ENCODE measurements at places on chromosomes 1 and 21. TPM values are rescaled to one million over a fixed set of nuclear protein-coding genes. Genes with fewer than 3 reads are reported as not detected.

GRCh38 chr1:59768792-59769735 is 45.7 kb upstream of the HOOK1 start:
- DNase-seq, result no peak

- peak; percentile 32 for DNase-seq
These were observed 25.2 kb upstream of the AGO1 start for GRCh38 chr1:35857830-35858229.

- DNase-seq, result no peak
These were observed 652 bp downstream of the SNAPIN start for GRCh38 chr1:153659175-153659534.

The MPL gene
- not detected for total RNA-seq

The DYNLT4 gene
- total RNA-seq, result not detected

The SH3GLB1 gene
- total RNA-seq, result 56.1 TPM

- no peak for DNase-seq
These were observed 306.6 kb downstream of the PCP4 start for GRCh38 chr21:40173816-40174215.

DNA sequence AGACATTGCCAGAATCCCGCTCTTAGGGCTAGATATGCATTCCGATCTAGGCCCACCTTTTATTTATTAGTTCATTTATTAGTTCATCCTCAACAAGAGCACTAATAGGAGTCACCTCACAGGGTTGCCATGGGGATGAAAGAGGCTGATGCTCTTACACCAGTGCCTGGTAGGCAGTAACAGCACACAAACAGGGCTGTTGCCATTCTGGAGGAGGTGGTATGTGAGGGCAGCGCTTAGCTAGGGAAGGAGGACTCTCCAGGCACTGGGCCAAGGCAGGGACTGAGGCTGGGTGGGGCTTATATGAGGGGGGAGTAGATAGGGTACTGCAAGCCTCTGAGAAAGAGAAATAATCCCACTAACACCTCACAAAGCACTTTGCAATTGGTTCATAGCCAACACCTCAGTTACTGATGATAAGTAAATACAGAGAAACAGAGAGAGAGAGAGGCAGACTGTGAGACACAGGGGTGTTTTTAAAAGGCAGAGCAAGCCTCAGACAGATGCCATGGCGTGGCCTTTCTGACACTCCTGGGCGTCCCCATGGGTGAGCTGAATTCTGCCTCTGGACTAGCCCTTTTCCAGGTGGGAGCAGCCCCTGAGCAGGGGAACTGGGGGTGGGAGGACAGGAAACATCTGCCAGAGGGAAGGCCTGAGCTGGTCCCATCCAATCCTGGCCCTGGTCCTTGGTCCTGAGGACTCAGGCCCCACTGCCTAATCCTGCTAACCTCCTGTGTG is 5.9 kb downstream of the FCGR2A start:
- DNase-seq, result peak; percentile 24

GRCh38 chr1:172971241-172971640 is 79.5 kb downstream of the TNFSF18 start:
- DNase-seq, result peak; percentile 77

The PDZK1 gene
- 16.6 TPM for total RNA-seq

DNA sequence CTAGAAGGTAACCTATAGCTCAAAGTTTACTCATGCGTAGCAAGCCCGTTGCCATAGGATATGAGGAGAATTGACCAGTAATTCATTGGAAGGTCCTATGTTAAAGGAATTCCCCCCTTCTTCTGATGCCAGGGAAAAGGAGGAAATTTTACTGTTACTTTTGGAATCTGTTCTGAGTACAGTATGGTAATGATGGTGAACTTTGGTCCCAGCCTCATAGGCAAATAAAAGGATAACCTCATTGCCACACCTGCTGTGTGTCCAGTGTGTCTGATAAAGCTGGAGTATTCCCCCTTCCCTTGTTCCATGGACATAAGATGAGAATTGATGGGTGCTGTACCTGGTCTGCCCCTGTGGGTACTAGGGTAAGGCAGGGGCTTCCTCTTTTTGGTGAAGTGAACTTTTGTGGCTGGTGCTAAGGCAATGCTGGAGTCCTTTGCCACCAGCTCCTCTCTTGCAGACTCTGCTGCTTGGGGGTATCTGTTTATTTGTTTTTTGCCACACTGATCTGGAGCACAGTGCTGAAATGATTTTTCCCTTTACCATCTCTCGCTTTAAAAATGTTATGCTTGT is 22.2 kb downstream of the MPZ start:
- DNase-seq, result no peak

DNA sequence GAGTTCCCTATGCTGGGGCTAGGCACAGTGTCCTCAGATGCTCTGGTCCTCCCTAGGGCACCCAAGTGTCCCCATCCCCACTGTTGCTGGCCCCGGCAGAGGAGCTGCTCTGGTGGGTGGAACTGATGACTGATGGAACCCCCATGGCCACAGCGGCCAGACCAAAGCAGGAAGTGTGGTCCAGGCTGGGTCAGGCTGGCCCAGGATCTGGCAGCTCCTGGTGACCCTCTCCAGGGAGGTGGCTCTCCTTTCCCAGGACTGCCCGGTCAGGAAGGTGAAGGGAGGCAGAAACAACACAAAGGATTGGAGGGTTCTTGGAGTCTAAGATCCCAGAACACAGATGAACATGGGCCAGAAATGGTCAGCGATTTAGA is 1.1 kb downstream of the NKAIN1 start:
- DNase-seq, result no peak

The DNALI1 gene
- total RNA-seq, result 2.9 TPM

The SOD1 gene
- total RNA-seq, result 127 TPM

- DNase-seq, result peak; percentile 52
These were observed 11.3 kb upstream of the MRPL55 start for GRCh38 chr1:228120351-228120750.

The CFHR1 gene
- total RNA-seq, result 5.5 TPM

DNA sequence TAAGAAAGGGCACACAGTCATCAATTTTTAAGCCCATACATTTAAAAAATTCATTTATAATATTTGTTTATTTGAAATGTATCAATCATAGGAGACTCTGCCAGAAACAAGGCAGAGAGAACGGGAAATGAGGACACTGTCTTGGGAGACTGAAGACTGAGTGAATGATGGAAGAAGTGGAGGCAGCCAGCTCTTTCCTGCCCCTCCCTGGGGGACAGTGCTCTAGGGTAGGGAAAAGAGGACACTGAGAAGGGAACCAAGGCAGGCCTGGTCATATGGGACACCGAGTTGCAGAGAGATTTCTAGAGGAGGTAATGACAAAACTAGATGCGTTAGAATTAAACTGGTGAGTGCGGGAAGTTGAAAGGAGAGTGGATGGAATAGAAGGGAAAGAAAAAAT is 31.6 kb downstream of the EEIG2 start:
- no peak for DNase-seq

The ZNF695 gene
- 1.2 TPM for total RNA-seq

The ROR1 gene
- 22.4 TPM for total RNA-seq

- peak; percentile 35 for DNase-seq
These were observed 1678.9 kb downstream of the KCNT2 start for GRCh38 chr1:194929357-194929756.
